ENCODE measurements at places on chromosomes 3 and 15.

GRCh38 chr3:16808393-16809107 lies 76.2 kb upstream of the PLCL2 start:
- no peak for DNase-seq

DNA sequence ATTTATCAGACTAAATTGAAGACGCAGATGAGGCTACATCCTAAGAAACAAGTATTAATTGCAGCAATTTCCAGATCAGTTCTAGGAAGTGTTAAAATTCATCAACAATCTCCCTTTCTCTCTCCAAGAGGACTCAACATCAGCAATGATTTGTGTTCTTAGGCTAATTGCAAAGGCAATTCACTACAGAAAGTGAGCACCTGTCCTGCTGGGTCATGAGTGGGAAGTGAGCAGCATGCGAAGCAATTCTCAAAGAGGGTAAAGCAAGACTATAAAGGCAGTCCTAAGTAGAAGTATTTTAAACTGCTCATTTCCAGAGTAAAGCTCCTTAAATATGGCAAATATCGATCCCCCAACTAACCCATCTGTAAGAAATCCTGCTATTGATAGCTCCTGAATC lies 1191.0 kb upstream of the ALCAM start:
- DNase-seq: no peak

DNA sequence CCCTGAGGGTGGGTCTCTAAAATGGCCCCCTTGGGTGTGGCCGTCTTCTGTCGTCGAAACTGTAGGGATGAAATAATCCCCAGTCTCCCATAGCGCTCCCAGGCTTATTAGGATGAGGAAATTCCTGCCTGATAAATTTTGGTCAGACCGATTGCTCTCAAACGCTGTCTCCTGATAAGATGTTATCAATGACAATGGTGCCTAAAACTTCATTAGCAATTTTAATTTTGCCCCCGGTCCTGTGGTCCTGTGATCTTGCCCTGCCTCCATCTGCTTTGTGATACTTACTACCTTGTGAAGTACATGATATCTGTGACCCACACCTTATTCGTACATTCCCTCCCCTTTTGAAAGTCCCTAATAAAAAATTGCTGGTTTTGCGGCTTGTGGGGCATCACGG lies 5.1 kb upstream of the RAB7A start:
- DNase-seq: no peak

DNA sequence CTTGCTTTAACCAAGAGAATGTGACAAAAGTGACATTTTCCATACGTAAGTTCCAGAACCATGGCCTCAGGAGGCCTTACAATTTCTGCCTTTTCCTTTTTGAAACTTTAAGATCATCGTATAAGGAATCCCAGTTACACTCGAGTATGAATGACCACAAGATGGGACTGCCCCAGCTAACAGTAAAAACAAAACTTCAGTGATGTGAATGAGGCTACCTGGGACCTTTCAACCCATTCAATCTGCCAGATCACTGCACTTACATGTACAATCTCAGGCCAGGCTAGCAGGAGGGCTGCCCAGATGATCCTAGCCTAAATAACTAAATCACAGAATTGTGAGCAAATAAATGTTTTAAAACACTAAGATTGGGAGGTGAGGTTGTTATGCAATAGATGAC lies 328.8 kb downstream of the CNTN6 start:
- no peak for DNase-seq

DNA sequence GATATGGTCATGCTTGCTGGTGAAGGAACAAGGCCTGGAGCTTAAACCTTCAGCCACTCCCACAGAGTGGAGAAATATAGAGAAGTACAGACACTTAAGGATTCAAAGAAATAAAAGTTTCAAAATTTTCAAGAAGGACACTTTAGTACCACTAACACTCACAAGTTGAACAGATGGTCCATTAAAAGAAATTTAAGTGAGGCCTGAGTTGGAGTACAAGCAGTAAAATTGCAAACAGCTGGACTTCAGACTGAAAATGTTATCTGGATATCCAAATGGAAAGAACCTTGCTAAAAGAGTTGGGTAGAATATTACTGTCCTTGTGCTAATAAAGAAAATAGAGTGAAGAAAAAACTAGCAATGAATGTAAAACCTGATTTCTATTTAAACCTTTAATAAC lies 397.1 kb upstream of the KCNMB2 start:
- DNase-seq: no peak

DNA sequence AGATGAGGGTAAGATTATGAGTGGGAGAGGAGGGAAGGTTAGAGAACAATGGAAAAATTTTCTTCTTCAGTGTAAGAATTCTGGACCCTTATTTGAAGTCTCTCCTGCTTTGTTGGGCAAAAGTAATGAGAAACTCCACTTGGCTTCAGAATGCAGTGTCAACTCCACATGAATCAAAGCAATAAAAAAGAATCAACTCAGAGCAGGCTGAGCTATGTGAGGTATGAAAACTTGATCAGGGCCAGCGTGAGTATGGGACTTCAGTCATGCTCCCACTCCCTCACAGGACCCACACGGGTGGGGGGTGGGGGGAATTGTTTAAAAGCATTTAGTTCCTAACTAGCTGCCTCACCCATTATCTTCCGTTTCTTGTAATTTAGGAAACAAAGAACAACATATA lies 502.2 kb downstream of the PDCD6IP start:
- DNase-seq: no peak

DNA sequence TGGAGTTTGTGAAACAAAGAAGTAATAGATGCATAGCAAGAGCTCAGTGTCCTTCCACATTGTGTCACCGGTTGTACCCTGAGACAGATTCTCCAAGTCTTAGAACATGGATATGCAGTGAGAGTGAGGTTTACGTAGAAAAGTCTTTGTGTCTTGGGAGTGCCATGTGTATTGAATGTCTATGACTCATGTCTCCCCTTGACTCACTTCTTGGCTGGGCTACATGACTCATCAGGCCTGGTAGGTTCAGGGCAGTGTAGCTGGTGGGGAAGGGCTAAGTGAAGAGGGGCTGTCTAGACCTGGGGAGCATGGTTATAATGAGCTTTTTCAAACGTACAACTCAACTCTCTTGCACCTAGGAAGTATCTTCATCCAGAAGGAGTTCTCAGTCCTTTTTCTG lies 167.4 kb downstream of the GAP43 start:
- no peak for DNase-seq

GRCh38 chr15:68414206-68414555 lies 17.8 kb downstream of the ITGA11 start:
- no peak for DNase-seq

DNA sequence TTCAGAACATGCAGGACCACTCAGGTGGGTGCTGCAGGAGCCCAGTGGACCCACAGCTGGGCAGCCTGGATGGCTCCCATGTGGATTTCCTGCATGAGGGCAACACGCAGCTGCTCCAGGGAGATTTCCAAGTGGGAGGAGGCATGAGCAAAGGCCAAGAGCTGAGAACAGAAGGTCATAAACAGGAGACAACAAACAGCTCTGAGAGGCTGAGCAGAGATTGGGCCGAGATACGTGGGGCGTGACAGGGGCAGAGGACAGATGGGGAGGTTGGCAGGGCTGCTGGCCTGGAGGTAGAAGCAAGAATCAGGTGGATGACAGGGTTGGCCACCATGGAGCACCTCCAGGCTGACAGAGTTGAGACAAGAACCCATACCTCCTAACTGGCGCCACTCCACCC lies 2.9 kb downstream of the PHGR1 start:
- no peak for DNase-seq

DNA sequence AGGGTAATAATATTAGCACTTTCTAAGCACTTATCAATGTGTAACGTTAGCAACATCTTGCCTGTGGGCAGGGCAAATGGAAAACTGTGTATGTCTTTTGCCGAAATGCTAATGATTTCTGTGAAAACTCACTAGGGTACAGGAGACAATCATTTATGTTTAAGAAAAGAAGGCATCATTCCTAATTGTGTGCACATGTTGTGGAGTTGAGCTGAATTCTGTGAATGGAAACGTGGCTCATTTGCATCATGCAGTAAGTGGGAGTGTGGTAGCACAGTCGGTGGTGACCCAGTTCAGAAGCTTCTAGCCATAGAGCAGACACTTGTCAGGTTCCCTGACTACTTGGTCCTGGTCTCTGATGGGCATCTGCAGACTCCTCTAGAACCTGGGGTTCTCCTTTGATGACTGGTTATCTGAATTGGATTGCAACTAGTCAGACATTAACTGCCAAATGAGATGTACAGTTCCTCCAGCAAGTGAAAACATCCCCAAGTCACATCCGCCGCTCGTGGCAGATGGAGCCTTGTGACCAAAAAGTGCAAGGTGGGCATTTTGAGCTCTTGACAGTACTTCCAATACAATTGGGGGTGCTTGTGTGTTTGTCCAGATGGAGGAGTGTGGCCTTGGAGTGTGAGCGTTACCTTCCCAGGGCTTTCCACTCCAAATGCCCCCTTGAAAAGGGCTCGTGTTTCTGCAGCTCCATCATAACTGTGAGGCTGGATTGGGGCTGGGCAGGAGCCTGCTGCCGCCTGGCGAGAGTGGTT lies 21.5 kb downstream of the MRPS25 start:
- DNase-seq: no peak

- no peak for DNase-seq
Measured at GRCh38 chr15:87099916-87100315, 1020.2 kb downstream of the AGBL1 start.

GRCh38 chr3:50237133-50237651 lies 1.2 kb downstream of the GNAI2 start:
- no peak for DNase-seq

GRCh38 chr15:59587085-59587826 lies 24.3 kb upstream of the GCNT3 start:
- DNase-seq: no peak

DNA sequence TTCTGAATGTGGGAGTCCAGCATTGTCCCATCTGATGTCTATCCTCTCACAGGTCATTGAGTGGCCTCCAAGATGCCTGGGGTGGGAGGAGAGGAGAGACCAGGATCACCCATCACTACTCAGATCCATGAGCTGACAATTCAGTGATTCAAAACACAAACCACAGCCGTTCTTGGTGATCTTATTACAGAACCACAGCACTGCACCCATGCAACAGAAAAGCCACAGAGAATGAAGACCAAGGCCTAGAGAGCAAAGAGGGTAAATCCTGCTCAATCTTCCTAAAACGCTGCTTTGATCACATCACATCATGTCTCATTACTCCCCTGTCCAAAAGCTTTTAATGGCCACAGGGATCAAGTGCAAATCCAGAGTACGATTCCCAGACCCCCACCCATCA lies 23.5 kb downstream of the ANP32A start:
- no peak for DNase-seq

DNA sequence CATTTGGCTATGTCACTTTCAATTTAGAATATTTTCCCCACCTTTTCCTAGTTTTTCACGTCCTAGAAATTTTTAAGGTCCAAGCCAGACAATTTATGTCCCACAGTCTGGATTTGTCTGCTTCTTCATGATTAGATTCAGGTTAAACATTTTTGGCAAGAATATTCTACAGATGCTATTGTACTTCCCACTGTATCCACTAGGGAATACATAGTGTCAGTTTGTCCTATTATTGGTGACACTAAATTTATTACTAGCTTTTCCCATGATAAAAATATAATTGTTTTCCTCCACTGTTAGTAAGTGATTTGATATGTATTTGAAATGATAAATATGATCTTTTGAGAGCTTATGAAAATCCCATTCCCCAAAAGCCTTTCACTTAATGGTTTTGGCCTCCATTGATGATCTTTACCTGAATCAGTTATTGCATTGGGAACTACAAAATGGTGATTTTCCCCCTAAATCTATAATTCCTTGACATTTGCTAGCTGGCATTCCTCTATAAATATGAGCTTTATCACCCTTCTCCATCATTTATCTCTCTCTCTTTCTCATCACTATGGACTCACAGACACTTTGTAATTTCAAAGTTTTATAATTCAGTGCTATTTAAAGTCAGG lies 8.3 kb downstream of the ARL14 start:
- DNase-seq: no peak

DNA sequence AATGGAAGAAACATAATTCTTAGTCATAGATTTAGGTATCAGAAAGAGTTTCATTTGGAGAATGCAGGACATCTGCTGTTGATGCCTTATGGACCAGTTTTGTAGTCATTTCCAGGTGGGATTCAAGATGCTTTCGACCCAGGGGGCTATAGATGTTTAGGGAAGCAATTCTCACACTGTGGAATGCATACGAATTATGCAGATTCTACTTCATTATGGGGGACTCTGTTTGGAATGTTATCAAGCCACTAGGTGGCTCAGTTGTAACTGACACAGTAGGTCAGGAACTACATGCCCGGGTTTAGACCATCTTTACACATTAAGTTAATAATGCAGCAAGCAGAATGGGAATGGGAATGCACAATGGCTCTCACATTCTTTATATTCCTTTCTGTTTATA lies 1359.8 kb downstream of the ZPLD1 start:
- DNase-seq: no peak

DNA sequence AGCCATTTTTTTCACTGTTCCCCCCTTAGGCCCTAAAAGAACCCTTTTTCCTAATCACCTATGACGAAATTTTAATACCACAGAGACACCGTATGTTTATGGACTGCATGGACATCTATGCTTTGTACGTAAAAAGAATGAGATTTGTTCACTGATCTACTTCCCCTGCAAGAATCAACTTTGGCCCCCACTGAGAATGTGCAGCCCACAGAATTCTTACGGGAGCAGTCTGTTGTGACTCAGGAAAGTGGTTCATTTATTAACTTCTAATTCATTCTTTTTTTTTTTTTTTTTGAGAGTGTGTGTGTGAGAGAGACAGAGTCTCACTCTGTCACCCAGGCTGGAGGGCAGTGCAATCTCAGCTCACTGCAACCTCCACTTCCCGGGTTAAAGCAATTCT lies 17.6 kb downstream of the EIF4E3 start:
- no peak for DNase-seq

DNA sequence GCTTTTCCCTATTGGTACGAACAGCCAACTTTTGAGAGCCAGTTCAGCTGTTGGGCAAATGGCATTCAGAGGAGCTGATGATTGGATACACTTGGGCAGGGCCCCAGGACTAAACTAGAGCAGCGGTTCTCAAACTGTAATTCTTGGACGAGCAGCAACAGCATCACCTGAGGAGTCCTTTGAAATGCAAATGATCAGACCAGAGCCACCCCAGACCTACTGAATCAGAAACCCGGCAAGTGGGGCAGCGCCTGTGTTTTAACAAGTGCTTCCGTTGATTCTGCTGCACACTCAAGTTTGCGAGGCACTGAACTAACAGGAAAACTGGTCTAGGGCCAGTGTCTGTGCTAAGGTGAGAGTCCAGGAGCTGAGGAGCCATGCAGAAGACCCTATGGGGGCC lies 239.7 kb downstream of the UACA start:
- DNase-seq: no peak

- no peak for DNase-seq
Measured at GRCh38 chr15:63849906-63850305, 16.2 kb upstream of the HERC1 start.

GRCh38 chr3:194768586-194768985 lies 82.9 kb downstream of the FAM43A start:
- no peak for DNase-seq

- DNase-seq: no peak
Measured at GRCh38 chr3:141243271-141243707, 11.7 kb downstream of the PXYLP1 start.

- no peak for DNase-seq
Measured at GRCh38 chr15:26804063-26804804, 31.4 kb upstream of the GABRB3 start.

GRCh38 chr3:15083252-15083651 lies 15.7 kb downstream of the RBSN start:
- no peak for DNase-seq

GRCh38 chr15:93973287-93973686 lies 258.1 kb upstream of the MCTP2 start:
- DNase-seq: no peak

All from GM04503 (cell line).